Stimulated activated naive CD4-positive, alpha-beta T cell treated with Interleukin-2 at 50 U/mL for 16 hours (primary cell): ENCODE measurements at places on chromosomes 13 and 19.

DNA sequence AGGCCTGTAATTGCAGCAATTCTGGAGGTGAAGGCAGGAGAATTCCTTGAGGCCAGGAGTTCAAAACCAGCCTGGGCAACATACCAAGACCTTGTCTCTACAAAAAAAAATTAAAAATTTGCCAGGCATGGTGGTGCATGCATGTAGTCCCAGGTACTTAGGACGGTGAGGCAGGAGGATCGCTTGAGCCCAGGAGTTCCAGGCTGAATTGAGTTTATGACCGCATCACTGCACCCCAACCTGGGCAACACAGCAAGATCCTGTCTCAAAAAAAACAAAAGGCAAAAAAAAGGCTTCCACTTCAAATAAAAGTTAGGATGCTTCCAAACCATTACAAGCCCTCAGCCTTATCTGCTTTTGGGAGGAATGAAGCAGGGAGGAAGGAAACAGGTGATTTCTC, 5.2 kb downstream of the ZNF577 start:
- no peak for DNase-seq

- no peak for DNase-seq
These were observed 316.6 kb downstream of the DCLK1 start for GRCh38 chr13:35814605-35815011.

GRCh38 chr13:103097366-103097928, 31.2 kb upstream of the SLC10A2 start:
- DNase-seq = no peak

GRCh38 chr19:48926909-48927308, 6.6 kb upstream of the DHDH start:
- DNase-seq = no peak

GRCh38 chr13:32940601-32941000, 75.6 kb upstream of the KL start:
- DNase-seq = no peak

DNA sequence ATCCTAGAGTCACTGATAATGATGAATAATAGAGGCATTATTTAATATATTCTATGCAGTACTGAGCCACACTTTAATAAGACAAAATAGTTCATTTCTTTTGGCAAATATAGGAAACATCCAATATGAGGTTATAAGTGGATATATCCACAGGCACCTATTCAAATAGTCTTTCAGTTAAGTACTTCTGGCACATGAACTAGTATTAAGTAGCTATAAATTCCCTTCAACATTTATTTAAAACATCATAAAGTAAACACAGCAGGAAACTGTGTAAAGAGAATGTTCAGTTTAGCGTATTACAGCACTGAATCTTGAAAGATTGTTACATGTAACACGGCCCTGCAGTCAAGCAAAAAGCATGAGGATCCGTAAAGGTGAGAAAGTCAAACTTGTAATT, 463.3 kb upstream of the KLF12 start:
- no peak for DNase-seq

- no peak for DNase-seq
These were observed 489 bp upstream of the ZNF653 start for GRCh38 chr19:11506101-11506555.

- DNase-seq = no peak
These were observed 5.7 kb upstream of the ZNF492 start for GRCh38 chr19:22628401-22628800.
